ENCODE measurements at places on chromosomes 11 and 22.

- DNase-seq: no peak
Observed at GRCh38 chr11:74966651-74967050, 17.6 kb downstream of the SPCS2 start.

GRCh38 chr11:122190768-122191167 is 74.8 kb upstream of the BLID start:
- DNase-seq: no peak

- no peak for DNase-seq
Observed at GRCh38 chr11:123484448-123484847, 54.4 kb downstream of the GRAMD1B start.

- DNase-seq: no peak
Observed at GRCh38 chr22:43044290-43044712, 29.4 kb upstream of the PACSIN2 start.

DNA sequence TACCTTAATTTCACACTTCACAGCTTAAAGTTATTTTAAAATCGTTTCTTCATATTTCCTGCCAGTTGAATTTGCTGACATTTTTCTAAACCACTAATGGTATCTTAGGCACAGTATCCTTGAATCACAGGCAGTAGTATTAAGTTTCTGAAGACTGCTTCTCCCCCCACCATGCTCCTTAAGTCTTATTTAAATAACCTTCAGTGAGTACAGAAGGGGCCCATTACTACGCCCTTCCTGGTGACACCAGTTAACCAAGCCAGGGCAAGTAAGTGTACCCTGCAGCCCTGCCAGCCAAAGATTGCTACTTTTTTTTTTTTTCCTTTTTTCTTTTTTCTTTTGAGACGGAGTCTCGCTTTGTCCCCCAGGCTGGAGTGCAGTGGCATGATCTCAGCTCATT is 19.9 kb downstream of the KDM2A start:
- DNase-seq: no peak

GRCh38 chr11:113778111-113778910 is 1.3 kb upstream of the CLDN25 start:
- DNase-seq: no peak

DNA sequence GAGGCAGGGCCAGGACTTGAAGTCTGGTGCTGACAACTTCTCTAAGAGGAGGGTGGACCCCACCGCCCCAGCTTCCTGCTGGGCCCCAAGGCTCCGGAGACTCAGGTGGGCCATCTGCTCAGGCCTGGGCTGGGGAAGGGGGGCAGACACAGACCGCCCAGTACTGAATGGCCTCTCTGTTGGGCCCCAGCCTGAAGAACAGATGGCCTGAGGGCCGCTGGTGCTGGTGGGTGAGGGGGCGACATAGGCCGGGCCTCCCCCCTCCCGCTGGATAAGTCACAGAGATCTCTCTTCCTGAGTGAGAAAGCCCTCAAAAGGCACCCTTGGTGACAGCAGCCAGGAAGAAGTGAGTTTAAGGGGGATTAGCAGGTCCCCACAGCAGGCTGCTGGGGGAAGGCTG is 12.5 kb upstream of the TP53I11 start:
- DNase-seq: no peak

- no peak for DNase-seq
Observed at GRCh38 chr11:119262668-119263351, 54.1 kb downstream of the MCAM start.

GRCh38 chr11:42571131-42571877 is 740.5 kb upstream of the API5 start:
- DNase-seq: no peak

DNA sequence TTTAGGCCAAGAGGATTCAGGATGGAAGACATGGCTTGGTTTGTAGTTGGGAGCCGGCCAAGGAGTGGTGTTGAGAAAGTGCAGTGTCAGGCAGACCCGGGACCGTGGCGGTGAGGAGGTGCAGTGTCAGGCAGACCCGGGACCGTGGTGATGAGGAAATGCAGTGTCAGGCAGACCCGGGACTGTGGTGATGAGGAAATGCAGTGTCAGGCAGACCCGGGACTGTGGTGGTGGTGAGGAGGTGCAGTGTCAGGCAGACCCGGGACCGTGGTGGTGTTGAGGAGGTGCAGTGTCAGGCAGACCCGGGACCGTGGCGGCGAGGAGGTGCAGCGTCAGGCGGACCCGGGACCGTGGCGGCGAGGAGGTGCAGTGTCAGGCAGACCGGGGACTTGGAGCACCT is 59.7 kb downstream of the LRP5 start:
- DNase-seq: no peak

DNA sequence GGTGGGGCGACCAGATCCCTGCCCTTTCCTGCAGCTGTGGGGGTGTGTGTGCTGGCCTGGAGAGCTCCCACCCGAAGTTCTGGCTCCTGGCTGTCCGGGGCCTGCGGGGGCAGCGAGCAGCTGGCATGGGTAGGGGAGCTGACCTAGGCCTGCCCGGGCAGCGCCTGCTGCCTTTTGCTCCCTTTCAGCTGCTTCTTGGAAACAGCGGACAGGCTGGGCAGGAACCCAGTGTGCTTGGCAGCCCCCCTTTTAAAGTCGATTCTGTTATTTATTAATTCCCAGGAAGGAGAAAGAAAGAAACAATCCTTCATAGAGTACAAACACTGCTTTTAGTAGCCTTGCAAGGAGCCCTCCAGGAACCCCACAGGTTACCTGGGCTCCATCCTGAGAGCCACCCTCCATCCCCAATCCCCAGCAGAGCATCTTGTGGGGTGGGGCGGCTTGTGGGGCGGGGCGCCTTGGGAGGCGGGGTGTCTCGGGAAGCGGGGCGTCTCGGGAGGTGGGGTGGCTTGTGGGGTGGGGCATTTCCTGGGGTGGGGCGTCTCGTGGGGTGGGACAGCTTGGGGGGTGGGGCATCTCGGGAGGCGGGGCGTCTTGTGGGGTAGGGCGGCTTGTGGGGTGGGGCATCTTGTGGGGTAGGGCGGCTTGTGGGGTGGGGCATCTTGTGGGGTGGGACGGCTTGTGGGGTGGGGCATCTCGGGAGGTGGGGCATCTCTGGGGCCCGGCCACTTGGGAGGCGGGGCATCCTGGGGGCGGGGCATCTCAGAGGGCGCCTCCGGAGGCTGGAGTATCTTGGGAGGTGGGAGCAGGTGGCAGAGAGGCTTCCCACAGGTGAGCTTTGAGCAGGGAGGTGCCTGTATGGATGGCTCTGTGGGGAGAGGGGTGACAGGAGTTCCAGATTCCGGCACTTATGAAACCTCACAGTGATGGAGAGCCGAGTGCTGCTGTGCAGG is 7.0 kb downstream of the CD81 start:
- DNase-seq: peak; percentile 22

GRCh38 chr11:10611979-10612862 is 43.8 kb upstream of the LYVE1 start:
- no peak for DNase-seq

- DNase-seq: no peak
Observed at GRCh38 chr11:102188488-102188887, 78.2 kb downstream of the YAP1 start.

GRCh38 chr11:113016905-113017304 is 55.7 kb downstream of the NCAM1 start:
- no peak for DNase-seq

- peak; percentile 44 for DNase-seq
Observed at GRCh38 chr11:1844221-1845094, 5.7 kb downstream of the TNNI2 start.

- peak; percentile 15 for DNase-seq
Observed at GRCh38 chr11:123020968-123021367, 39.3 kb upstream of the BSX start.

- no peak for DNase-seq
Observed at GRCh38 chr11:106480581-106481190, 403.2 kb downstream of the AASDHPPT start.

DNA sequence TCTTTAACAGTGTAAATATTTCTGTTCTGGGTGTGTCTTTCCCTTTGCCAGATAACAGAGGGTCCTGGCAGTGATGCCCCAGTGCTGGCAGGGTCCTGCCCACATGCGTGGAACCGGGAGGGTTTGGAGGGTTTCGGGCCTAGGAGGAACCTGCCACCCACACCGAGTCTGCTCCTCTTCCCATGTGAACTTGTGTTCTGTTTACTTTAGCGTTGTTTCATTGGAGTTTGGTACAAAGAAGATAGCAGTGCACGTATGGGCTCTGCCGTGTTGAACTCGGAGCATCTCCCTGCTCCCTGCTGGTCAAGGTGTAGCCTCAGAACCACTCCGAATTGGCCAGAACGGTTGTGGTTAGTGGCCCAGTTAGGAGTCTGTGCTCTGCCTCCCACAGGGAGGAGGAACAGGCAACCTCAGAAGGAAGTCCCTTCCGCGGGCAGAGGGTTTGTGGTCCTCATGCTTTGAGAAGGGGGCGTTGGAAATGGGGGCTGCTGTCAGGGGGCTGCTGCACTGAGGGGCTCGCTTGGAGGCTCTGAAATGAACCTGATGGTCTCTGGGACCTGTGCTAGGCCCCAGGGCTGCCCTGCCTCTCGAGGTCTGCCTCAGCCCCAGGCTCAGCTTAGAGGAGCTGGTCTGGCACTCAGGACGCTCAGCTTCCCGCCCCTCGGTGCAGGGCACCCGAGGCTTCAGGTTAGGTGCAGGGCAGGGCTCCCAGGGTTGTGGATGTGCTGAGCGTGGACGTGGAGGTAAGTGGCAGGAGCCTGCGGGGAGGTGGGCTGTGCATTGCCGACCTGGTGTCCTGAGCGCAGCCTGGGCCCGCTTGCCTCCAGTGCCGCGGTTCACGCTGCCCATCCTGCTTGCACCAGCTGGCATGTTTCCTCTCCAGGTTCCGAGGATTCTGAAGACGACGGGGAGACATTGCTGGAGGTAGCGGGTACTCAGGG is 10.4 kb downstream of the PHRF1 start:
- no peak for DNase-seq

DNA sequence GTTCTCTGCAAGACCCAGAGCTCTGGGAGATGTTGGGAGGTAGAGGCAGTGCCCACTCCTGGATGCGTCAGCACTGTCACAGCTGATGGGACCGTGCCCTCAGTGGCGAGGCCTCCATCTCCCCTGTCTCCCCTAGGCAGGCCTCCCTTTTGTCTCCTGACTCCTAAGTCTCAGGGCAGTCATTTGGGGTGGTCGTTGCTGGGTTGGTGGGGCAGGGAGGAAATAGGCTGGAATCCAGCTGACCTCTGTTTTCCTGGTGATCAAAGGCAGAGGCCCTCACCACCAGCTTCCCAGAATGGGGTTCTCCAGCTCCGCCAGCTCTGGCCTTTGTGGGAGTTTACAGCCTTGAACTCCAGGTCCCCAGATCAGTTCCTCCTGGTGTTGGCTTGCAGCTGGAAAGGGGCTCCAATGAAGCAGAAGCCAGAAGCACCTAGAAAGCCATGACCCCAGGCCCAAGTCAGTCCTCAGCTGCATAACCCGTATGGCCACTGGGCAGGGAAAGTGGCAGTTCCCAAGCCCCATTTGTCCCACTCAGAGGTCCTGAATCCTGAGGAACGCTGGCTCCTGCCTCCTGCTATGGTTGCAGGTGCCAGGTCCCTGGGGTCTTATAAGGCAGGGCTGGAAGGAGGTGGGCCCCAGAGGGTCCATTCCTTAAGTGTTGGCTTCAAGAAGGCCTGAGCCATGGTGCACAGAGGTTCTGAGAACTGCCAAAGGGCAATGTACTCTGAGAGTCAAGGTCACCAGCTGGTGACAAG is 7.3 kb upstream of the FXYD2 start:
- DNase-seq: no peak

DNA sequence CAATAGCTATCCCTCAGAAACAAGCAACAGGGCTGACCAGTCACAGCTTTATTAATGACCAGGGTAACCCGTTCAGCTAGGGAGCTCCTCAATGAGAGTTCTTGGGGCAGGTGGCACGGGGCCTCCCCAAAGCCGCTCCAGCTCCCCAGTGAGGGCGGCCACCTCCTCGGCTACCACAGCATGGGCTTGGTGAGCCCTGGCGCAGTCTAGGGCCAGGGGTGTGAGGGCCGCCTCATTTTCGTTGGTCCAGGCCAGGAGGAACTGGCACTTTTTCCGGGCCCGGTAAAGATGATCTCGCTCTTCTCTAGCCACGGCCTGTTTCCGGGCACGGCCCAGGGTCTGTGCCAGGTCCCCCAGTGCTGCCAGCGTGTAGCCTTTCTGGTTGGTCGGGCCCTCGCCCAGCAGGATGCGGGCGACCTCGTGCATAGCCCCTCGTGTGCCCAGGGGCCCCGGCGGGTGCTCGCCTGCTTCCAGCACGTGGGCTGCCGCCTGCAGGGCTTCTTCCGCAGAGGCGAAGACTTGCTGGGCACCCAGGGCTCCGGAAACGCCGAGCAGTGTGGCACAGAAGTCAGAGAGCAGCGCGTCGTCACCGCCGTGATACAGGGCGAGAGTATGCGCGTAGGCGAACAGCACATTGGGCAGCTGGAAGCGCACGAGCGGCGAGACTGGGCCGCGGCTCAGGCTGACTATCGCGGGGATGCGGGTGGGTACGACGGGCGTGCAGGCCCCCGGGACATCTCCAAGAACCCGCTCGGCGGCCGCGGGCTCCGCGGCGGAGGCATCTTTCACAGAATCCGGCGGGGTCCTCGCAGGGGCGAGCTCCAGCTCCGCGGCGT is 913 bp downstream of the ZNHIT2 start:
- DNase-seq: peak; percentile 63

DNA sequence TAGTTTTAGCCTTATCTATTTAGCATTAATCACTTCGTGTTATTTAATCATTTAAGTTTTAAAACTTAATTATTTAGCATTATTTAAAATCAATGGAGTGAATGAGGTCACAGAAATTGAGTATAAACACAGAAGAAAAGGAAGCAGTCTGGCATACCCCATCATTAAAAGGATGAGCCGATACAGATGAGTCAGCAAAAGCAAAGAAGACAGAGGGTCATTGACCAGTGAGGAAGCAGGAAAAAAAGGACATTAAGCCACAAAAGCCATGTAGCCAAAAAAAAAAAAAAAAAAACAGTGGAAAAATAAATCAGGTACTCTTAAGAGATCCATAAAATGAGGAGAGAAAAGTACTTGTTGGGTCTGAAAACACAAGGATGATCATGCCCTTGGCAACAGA is 71.5 kb downstream of the TYR start:
- DNase-seq: no peak

GRCh38 chr22:38051261-38051660 is 5.9 kb upstream of the PICK1 start:
- DNase-seq: no peak

GRCh38 chr22:31085493-31085824 is 4.3 kb downstream of the SMTN start:
- DNase-seq: no peak

DNA sequence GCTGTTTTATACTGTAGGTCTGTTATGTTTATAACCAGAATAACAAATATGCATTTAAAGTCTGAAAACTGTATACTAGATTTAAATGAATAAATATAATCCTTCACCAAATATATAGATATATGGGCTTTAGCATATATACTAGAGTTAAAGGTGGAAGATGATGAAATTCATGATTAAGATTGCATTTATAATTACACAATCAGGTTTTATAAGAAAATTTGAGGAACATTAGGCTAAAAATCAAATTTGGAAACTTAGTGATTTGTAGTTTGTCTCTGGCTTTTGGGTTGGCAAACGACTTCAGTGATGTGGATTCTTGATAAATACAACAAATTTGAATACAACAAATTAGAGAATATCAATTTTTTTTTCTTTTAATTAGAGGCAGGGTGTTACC is 10.0 kb downstream of the BCL2L13 start:
- DNase-seq: no peak

- DNase-seq: no peak
Observed at GRCh38 chr11:31874631-31875191, 63.6 kb upstream of the PAX6 start.
